ENCODE measurements at places on chromosomes 5 and 9.

- no peak for DNase-seq
Observed at GRCh38 chr5:91293131-91293530, 90.0 kb downstream of the ARRDC3 start.

DNA sequence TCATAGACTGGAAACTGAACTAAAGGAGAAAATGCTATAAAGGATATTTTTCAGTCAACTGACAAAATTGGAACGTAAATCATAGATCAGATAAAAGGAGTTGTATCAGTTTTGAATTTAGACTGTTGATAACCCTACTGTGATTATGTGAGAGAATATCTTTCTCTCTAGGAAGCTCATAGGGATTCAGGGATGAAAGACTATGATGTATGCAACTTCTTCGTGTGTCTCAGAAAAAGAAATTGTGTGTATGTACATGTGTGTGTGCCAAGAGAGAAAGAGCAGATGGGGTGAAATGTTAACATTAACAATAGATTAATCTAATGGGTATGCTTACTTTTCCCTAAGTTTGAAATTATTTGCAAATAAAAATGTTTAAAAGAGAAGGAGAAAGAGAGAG, 30.7 kb upstream of the C5orf58 start:
- DNase-seq, result no peak

- no peak for DNase-seq
Observed at GRCh38 chr5:9534881-9535517, 10.9 kb downstream of the SEMA5A start.

DNA sequence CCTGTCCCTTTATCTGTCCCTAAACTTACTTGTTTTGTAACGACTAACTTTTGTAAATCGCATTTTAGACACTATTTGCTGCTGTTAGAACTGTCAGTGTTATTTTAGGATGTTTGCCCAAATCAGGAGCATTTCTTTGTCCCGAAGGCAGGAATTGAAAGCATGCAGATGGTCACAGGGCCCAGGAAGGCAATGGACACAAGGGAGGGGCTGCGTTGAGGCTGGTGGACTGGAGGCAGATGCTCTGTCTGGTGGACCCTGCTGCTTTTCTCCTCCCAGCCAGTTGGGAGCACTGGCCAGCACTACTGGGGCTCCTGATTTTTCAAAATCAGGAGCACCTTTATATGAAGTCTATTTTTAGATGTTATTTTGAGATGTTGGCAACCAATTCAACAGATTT, 31.7 kb downstream of the DOCK2 start:
- DNase-seq, result no peak

DNA sequence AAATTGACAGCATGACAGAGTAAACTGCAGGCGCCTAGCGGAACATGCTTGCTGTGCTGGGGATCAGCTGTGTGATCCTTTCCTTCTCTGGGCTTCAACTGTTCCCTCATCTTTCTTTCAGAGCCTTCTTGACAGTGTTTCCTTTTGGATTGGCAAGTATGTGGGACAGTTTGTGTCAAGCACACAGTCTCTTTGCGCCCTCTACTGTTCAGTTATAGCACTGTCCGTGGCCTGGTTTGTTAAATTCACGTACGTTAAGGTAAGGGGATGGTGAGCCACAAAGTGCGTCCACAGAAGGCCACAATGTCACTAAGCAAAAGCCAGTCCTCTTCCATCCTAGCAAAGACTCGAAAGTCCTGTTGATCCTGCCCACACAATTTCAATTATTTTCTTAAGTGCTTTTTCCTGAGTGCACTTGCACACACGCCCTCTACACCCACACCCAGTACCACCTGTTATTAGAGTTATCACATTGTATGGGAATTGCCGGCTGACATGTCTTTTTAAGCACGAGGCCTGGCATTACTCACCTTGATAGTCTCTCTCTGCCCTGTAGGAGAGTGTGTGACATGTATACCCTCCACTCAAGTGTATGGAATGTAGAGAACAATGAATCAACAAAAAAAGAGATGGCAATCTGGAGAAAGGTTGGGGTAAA, 22.5 kb upstream of the PTPN3 start:
- DNase-seq, result peak; percentile 82

GRCh38 chr5:59579101-59579823, 314.3 kb downstream of the PDE4D start:
- no peak for DNase-seq

DNA sequence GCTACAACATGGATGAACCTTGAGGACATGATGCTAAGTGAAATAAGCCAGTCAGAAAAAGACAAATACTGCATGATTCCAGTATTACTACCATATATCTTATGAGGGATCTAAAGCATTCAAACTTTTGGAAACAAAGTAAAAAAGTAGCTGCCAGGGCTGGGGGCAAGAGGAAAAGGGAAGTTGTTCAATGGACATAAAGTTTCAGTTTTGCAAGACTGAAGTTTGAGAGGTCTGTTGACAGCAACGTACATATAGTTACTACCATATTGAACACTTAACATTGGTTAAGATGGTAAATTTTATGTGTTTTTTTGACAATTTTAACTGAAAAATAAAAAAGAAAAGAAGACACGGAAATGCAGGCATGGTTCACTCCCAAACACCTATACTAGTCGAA, 77.6 kb downstream of the MAPKAP1 start:
- no peak for DNase-seq

- no peak for DNase-seq
Observed at GRCh38 chr5:7419846-7420245, 23.9 kb downstream of the ADCY2 start.

DNA sequence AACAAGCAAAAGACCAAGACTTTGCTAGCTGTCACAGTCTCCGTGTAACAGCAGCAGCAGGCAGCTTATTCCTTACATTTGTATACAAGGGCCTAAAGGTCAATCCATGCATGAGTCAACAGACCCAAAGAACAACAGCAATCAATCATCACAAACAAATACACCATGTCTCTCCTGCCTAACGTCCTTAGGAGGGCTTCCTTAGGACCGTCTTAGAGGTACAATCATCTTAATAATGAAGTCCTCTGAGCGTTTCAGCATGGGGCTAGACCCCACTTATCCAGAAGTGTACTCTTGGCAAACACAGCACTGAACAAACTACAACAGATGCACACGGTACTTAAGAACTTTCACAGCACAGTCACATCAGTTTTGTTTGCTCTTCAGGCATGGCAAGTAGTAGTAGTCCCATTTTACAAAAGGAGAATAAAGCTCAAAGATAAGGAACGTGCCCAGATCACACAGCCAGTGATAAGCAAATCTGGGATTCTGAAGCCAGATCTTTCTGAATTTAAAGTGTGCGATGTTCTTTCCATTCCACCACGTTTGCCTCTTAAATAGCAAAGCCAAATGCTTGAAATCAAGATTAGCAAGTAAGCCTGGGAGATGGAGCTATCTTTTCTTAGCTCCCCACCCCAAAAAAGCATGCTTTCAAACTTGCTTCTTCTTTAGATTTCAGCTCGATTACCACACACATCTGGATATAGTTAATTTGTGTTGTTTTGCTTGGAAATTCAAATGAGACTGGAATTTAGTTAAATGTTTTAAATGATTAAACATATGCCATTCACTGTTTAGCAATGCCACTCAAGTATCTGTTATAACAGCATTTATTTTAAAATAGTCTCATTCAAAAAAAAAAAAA, 24.2 kb downstream of the PSMB7 start:
- DNase-seq, result no peak

GRCh38 chr5:135721548-135722090, 112.8 kb upstream of the SLC25A48 start:
- no peak for DNase-seq

- peak; percentile 78 for DNase-seq
Observed at GRCh38 chr5:59380350-59380951, 513.1 kb downstream of the PDE4D start.

- no peak for DNase-seq
Observed at GRCh38 chr9:120284821-120285220, 295.1 kb downstream of the CDK5RAP2 start.

- no peak for DNase-seq
Observed at GRCh38 chr9:111433082-111433481, 51.1 kb downstream of the ECPAS start.

DNA sequence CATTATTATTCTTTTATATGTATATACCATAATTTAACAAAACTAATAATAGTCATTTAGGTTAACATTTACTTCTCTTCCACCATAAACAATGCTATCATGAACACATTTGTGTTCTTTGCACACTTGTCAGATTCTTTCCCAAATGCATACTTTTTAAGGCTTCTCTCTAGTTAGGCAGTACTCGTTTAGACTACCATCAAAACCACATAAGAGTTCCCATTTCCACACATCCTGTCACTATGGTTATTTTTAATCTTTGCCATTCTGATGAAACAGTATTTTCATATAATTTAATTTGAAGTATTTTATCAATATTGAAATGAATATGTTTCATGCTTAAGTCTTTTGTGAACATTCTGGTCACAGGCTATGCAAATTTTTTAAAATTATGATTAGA, 15.1 kb downstream of the DROSHA start:
- no peak for DNase-seq

GRCh38 chr5:163347671-163348070, 89.7 kb upstream of the CCNG1 start:
- peak; percentile 20 for DNase-seq

GRCh38 chr5:31133488-31133887, 60.0 kb upstream of the CDH6 start:
- DNase-seq, result no peak

GRCh38 chr9:94772639-94773303, 46.3 kb downstream of the AOPEP start:
- DNase-seq, result peak; percentile 73

DNA sequence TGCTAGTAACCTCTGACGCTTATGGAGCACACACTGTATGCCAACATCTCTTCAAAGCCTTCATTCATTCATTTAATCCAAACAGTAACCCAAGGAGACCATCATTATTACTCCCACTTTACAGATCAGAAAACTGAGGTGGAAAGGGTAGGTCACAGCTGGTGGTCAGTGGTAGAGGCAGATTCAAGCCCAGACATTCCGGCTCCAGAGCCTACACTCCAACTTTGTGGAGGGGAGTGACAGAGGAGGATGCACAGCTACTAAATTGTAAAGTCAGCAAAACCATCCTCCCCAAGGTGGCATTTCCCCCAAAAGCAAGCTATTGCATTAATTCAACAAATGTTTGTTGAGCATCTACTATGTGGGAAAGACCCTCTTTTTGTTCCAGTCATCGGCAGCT, 110.5 kb upstream of the CPEB4 start:
- DNase-seq, result no peak

GRCh38 chr5:6607559-6607936, 25.3 kb downstream of the NSUN2 start:
- no peak for DNase-seq

GRCh38 chr5:113283558-113283957, 151.2 kb downstream of the TSSK1B start:
- no peak for DNase-seq

DNA sequence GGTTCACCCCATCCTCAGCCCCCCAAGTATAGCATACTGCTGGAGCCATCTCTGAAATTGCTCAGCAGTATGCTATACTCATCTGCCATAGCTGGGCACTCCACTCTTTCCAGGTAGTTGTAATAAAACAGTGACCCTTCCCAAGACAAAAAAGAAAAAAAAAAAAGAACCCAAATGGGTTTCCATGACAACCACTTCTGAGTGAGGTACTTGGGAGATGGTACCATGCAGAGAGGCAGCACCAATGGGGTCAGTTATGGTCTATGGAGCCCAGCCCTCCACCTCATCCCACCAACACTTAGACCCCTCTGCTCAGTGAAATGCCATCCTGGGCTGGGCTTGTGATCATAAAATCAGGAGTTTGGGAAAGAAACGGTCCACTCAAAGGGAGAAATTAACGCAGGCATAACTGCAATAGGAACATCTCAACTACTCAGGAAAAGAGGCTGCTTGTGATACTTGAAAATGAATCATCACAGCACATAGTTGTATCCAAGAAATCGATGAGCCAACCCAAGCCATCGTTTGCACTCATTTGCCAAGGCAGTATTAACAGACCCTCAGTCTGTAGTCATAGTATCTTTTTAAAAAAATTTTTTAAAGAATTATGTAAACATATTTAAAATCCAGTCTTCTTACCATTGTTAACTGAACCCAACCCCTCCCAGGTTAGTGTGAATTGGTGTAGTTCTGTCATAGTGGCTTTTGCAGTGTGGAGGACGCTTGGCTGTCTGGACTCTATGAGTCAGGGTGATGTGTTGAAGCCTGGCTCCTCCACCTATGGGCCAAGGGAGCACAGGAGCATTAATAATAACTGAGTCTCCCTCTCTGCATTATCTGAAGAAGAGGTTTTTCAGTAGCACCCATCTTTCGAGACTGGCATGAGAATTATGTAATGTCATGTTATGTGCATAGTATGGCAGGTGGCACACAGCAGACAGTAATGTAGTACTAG, 402.7 kb downstream of the SPOCK1 start:
- no peak for DNase-seq

GRCh38 chr5:89255845-89256463, 373.0 kb upstream of the MEF2C start:
- DNase-seq, result no peak

- DNase-seq, result no peak
Observed at GRCh38 chr5:114434396-114435219, 72.7 kb downstream of the KCNN2 start.

GRCh38 chr9:32092031-32092430, 292.4 kb upstream of the ACO1 start:
- peak; percentile 13 for DNase-seq

DNA sequence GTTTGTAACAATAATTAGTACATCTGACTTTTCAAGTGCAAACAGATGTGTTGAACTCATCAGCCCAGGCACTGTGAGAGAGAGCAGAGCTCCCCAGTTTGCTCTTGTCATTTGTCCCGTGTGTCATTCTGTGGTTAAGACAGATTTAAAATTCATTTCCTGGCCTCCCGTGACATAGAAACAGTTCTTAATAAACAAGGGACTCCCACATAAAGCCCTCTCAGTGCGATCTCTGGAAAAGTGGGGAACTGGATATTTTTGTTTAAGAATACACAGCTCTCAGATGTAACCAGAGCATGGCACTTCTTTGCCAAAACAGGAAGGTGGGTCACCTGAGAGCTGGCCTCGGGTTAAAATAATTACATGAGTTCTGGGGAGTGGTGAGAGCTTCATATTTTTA, 58.6 kb downstream of the PRKACG start:
- DNase-seq, result no peak

DNA sequence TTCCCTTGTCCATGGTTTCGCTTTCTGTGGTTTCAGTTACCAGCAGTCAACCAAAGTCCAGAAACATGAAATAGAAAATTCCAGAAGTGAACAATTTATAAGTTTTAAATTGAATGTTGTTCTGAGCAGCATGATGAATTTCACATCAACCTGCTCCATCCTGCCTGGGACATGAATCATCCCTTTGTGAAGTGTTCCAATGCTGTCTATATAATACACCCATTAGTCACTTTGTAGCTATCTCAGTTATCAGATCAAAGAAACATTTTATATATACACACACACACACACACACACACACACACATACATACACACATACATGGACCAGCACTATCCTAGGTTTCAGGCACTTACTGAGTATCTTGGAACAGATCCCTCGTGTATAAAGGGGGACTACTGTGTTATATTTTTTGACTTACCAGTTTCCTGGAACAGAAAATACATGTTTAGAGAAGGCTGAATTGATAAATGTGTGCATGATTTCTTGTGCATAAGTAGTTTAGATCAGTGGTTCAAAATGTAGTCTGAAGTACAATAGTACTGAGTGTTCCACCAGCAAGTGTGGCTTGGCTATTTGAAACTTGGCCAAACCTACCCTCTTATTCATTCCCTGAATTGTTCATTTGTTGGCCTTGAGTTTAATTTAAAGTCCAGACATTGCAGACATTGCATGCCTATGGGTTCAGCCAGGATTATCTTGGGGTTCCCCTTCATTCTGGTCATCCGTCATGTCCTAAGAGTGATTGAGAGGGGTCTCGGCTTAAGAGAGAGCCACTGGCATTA, 510.0 kb downstream of the GADD45G start:
- no peak for DNase-seq

Data from NCI-H1694 (cell line).